ENCODE measurements at places on chromosomes 2 and 18. TPM values are rescaled to one million over a fixed set of nuclear protein-coding genes. Genes with fewer than 3 reads are reported as not detected.

The PMAIP1 gene
- total RNA-seq: 97.6 TPM

The ANKRD30B gene
- total RNA-seq: not detected

The NYAP2 gene
- not detected for total RNA-seq

The CNTNAP5 gene
- not detected for total RNA-seq

The MORN2 gene
- 6.7 TPM for total RNA-seq

The METAP1D gene
- 3.4 TPM for total RNA-seq

DNA sequence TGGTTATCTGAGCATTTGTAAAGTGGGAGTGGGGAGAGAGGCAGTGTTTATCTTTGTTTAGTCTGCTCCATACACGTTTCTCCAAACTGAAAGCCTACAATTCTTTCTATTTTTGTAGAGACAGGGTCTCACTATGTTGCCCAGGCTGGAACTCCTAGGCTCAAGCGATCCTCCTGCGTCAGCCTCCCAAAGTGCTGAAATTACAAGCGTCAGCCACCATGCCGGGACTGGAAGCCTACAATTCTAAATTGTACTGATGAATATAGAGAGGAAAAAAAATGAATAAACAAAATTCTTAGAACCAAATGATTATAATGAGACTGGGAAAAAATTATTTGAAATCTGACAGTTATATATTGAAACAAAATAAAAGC lies 1.4 kb upstream of the ZFAND2B start:
- DNase-seq: no peak

GRCh38 chr2:30358351-30358750 lies 88.7 kb upstream of the LCLAT1 start:
- no peak for DNase-seq

DNA sequence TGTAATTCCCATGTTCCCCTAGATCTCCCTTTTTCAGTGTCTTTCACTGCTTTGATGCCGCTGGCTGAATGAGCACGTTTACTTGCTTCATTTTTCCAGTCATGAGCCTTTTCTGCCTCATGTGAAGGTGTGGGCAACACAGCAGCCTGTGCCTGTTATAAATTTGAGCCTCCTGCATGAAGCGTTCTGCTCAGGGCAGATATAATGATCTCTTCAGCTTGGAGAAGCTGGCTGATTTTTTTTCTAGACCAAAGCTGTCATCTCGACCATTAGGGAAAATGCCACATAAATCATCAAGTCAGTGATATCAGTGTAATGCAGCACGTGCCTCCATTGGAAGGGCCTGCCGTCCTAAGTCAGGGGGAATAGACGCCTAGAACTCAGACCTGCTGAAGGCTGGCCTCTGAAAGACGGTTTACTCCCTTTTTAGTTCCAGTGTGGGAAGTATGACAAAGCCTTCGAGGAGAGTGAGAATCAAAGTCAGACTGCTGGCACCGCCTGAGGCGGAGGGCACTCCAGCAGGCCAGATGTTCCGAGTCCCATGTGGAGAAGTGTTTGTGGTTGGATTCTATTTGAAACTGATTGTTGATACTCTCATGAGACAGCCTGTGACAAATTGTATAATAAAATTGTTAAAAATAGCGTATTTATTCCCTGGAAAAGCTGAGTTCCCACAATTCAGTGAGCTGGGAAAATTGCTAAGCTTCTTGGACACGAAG lies 196.5 kb downstream of the MYO1B start:
- DNase-seq: no peak

DNA sequence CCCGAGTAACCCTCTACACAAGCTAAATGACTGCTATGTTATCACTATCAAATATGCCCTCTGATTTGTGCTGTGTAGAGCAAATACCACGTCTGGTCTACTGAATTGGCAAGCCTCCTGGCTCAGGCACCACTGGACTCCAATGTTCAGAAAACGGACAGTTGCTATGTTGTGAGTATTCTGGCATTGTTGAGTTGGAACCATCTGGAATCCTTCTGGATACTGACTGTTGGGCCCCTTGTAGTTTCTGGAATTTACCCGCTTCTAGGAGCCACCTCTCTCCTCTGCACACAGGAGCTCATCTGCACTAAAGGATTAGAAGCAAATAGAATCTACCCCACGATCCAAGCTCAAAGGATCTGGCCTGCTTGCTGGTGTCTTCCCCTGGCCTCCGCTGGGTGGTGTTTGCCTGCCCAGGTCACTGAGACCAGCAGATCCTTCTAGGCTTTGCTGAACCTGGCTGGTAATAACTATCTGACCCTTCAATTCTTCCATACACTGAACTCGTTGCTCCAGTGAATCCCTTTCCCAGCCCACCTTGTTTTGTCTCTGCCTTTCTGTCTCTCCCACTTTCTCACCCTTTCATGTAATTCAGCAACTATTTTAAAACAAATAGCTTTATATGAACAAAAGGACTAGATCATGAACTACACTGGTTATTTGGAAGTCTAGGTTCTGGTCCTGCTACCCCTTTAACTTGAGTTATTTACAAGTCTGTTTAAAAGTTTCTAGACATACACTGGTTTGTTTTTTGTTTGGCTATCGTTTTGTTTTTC lies 2.1 kb upstream of the HAAO start:
- DNase-seq: no peak

GRCh38 chr18:3615374-3615985 lies 165.5 kb downstream of the TGIF1 start:
- DNase-seq: no peak

- DNase-seq: no peak
These were observed 1905.3 kb upstream of the PIK3C3 start for GRCh38 chr18:40049716-40050115.

DNA sequence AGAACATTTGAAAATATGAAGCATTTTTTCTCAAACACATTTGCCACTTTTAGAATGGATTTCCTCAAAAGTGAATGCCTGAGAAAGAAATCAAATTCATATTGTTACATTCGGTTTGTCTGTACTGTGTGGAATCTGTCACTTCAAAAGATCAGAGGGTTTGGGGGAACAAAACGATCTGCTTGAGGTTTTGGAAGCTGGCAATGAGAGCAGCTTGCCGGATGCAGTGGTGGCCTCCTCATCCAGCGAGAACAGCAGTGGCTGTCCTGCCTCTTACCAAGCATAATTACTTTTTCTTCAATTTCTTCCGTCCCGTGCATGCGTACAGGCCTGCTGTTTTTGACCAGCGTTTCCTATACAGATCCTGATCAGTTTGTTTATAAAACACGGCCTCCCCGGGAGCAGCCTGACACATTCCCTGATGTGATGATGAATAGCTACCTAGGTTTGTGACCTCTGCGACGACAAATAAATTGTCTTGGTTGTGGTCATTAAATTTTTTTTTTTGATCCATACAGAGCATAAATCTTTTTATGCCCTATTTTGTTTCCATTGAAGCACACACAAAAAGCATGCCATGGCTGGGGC lies 45.2 kb downstream of the ITGA6 start:
- DNase-seq: peak; percentile 31

DNA sequence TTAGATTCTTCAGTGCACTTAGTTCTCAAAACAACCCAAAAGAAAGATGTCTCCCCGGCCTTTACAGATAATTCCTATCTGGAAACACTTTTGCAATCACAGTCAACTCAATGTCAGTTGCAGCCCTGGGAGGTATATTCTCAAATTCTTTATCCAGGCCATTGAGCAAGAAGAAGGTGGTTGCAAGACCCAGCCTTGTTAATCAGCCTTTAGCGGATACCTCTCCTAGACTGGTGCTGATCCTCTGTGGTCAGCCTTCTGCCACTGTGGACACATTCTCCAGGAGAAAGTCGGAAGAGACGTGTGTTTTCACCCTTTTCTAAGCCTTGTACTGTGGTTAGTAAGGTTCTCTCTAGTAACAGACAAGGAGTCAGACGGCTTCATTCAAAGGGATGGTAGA lies 7.8 kb upstream of the FZD7 start:
- no peak for DNase-seq
